ENCODE measurements at places on chromosomes 2 and 18.
A peak's percentile ranks its signal among the peaks of the same experiment; 100 is the strongest.

DNA sequence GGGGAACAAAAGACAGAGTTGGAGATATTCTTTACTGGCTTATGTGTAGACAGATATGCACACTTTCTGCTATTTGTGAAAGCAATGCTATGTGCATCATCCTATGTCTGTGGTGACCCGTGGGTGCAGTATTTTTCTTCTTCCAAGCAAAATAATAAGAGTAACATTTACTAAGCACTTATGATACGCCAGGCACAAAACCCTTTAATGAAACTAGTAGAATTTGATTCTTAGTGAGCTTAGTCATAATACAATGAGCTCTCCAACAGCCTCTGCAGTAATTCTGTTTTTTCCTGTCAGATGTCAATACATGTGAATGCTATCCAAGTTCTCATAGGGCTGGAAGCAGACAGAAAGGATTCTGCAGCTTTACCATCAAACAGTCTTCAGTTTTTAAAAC, 130.6 kb downstream of the RAD51AP2 start:
- DNase-seq, result no peak

- peak; percentile 78 for DNase-seq
These were observed 27.0 kb downstream of the IRS1 start for GRCh38 chr2:226772389-226773179.

GRCh38 chr2:200747668-200748618, 63.8 kb upstream of the BZW1 start:
- no peak for DNase-seq

DNA sequence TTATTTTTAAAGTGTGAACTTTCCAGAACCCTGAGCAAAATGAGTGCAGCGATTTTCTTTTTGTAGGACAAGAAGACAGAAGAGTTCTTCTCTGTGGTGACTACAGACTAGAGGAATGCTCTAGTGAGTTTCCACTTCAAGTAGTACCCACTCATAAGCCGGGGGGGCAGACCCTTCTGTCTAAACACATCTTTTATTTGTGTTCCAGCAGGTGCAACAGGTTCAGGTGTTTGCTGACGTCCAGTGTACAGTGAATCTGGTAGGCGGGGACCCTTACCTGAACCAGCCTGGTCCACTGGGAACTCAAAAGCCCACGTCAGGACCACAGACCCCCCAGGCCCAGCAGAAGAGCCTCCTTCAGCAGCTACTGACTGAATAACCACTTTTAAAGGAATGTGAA, 25.2 kb downstream of the PTRHD1 start:
- no peak for DNase-seq

DNA sequence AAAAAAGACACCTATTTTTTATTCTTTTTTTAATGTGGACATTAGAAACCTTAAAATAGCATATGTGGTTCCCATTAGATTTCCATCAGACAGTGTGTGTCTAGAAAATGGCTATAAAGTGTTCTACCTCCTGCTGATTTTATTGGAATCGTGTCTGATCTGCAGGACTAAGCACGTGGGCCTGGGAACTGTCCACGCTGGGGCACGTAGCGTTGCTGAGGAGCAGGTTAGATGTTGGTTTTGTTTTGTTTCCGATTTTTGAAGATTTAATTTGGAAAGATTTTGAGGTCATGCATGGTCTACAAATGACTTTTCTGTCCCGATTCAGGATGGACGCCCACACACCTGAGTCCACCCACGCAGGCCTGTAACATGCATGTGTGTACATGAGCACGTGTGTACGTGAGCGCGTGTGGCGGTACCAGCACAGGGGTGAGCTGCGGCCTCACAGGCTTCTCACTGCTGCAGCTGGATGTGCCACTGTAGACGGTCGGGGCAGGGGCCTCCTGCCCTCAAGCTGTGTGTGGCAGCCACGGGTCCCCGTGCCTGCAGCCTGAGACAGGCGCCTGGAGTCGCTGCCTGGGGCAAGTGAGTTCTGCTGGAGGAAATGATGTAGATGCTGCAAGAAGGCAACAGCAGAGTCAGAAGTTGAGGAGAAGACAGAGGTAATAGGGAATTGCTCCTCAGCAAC, 99.7 kb upstream of the CTDP1 start:
- DNase-seq, result no peak

DNA sequence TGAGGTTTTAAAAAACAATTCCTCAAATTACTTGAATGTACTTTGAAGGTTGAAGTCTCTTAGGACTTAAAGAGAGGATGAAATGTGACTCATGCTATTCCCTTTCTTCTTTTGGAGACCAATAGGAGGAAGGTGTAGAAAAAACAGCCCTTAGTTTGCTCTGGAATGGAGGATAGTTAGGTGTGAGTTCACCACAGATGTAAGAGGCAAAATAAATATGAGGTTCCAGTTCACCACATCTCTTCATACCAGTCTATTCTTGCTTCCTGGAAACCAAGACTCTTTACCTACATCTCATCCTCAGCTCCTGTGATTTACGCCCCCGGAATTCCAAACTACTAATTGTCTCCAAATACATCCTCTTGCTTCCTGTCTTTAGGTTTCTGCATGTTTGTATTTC, 77.5 kb upstream of the TTC21B start:
- DNase-seq, result no peak

- DNase-seq, result peak; percentile 67
These were observed 523 bp downstream of the KCTD1 start for GRCh38 chr18:26547646-26548414.

GRCh38 chr2:215754546-215754945, 258.8 kb downstream of the MREG start:
- DNase-seq, result no peak

- DNase-seq, result no peak
These were observed 17.3 kb upstream of the LBH start for GRCh38 chr2:30213907-30214463.

GRCh38 chr2:109124982-109125592, 3.9 kb upstream of the SH3RF3 start:
- no peak for DNase-seq

GRCh38 chr2:200483729-200484198, 26.1 kb downstream of the KCTD18 start:
- no peak for DNase-seq

GRCh38 chr2:222239091-222239490, 59.7 kb downstream of the PAX3 start:
- no peak for DNase-seq

GRCh38 chr2:9174771-9175437, 31.7 kb upstream of the ASAP2 start:
- no peak for DNase-seq

- no peak for DNase-seq
These were observed 82.8 kb upstream of the CD28 start for GRCh38 chr2:203623661-203624060.

DNA sequence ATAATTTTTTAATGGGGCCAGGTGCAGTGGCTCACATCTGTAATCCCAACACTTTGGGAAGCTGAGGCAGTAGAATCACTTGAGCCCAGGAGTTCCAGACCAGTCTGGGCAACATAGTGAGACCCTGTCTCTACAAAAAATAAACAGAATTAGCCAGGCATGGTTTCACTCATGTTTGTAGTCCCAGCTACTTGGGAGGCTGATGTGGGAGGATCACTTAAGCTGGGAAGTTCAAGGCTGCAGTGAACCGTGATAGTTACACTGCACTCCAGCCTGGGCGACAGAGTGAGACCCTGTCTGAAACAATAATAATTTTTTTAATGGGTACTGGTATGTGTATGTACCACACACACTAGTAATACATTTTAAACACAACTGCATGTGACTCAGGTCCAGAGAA, 2.4 kb downstream of the ARL6IP6 start:
- no peak for DNase-seq

DNA sequence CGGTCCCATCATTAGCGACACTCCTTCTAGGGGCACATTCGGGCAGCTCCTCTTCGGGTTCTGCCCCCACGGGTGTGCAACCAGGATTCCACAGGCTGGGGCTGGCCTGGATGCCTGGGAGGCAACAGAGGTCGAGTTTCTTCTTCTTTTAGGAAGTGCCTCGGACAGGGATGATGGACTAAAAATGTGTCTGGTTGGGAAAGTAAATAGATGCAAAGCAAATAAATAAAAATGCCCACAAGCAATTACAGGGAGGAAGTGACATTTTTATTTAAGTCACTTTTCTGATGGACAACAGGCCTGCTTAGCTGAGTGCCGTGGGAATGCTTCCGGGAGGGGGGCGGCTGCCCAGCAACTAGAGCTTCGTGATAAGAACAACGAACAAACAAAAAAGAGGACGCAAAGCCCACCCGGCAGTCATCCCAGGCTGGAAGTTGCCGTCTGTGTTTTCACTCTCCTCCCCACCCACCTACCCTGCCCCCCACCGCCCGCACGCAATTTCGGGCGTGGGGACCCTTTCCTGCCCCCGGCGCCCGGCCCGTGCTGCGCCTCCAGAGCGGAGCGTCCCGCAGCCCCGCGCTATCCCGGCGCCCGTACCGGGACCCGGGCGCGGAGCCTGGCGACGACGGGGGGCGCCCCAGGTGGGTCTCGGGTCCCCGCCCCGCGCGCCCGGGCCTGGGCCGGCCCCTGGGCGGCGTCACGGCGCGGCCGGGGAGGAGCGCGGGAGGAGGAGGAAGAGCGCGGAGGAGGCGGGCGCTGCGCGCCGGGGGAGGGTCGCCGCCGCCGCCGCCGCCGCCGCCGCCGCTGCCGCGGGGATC, 412 bp upstream of the NCK2 start:
- DNase-seq, result peak; percentile 82

DNA sequence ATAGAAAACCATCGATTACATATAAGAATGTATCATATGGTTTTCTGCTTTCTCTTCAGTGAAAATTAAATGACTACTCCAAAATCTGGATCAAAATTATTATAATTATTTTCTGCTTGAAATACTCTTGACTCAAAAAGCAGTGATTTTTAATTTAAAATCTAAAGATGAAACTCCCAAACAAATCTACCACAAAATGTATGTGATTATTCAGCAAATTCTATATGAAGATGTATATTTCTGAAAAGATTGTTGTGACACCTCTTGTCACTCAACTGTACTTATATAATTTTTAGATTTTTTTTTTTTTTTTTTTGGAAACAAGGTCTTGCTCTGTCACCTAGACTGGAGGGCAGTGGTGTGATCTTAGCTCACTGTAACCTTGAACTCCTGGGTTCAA, 98.6 kb downstream of the MTCL1 start:
- DNase-seq, result no peak

- DNase-seq, result peak; percentile 89
These were observed 13.6 kb upstream of the ANKRD53 start for GRCh38 chr2:70964596-70965386.

DNA sequence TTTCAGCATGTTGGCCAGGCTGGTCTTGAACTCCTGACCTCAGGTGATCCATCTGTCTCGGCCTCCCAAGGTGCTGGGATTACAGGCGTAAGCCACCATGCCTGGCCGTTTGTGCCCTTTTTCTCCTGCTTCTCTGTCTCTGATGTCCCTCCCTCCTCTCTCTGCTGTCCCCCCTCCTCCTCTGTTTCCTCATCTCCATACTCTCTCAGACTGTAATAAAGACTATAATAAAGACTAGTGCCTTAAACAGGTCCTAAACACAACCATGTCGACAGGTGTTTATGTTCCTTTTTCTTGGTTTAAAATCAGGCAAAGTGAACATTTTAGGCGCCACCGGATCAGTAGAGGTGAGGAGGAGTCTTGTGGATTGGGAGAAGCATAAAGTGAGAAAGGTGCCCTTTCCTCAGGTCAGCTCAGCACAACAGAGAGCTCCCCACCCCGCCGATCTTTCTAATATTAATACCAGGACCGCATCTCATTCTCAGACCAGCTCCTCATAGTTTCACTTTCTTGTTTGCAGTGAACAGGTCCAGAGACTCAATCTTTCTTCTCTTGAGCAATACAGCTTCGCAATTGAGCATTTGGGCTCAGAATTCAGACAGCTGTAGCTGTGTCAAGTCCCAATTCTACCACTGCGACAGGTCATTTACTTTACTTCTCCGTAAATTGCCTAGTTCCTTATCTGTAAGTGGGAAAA, 23.7 kb downstream of the TIMM21 start:
- no peak for DNase-seq

- no peak for DNase-seq
These were observed 40.2 kb downstream of the ALK start for GRCh38 chr2:29881089-29881730.

DNA sequence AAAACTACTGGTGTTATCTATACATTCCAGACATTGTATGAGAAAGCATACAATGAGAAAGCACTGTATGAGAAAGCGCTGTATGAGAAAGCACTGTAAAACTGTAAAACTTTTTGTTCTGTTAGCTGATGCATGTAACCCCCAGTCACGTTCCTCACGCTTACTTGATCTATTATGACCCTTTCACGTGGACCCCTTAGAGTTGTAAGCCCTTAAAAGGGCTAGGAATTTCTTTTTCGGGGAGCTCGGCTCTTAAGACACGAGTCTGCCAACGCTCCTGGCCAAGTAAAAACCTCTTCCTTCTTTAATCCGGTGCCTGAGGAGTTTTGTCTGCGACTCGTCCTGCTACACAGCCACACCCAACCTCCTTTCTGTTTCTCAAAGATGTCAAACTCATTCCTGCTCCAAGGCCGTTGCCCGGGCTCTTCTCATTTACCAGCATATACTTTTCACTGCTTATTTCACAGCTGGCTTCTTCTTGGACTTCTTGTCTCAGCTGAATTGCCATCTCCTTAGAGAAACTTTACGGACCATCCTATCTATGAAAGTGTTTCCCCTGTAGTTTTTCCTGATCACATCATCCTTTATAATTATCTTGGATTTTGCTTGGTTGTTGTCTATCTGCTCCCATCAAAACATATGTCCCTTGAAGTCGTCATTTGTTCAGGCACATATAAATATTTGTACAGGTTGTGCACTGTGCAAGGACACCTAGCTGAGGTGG, 29.8 kb upstream of the YES1 start:
- DNase-seq, result no peak

DNA sequence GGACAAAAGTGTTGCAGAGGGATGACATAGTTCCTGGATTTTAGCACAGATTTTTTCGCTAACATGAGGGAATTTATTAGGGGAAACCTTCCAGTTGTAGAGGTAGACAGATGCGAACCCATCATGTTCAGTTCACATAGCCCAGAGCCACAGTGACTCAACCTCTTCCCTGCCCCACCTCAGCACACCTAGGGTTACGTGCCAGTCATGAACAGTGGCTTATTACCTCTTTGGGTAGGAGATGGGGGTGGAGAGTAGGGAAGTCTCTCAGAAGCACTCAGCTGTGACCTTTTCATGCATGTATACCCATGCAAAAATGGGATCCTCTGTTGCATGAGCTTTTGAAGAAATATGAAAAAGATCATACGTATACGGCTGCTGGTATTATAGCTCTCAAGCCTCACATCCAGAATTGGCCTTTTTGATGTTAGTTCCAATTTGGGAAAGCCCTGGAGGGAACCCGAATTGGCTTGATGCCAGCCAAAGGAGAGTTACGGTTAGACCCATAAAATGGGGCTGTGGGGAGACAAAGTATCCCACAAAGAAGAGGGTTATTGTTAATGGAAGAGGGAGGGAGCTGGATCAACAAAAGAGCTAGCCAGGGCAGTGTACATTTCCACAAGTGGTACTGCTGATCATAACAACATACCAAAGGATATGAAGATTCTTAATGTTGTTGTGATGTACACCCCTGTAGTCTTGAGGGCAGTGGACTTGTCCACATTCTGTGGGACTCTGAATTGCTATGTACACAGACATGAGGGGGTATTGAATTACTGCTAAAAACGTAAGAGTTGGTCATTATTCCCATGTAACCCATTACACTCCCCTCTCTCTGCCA, 4.9 kb downstream of the TANC1 start:
- no peak for DNase-seq

- DNase-seq, result no peak
These were observed 400.2 kb upstream of the SALL3 start for GRCh38 chr18:78579449-78579848.

- DNase-seq, result no peak
These were observed 89.4 kb upstream of the LRRTM1 start for GRCh38 chr2:80393991-80394390.

All from B cell (primary cell).